ENCODE measurements at places on chromosomes 6 and 20.

DNA sequence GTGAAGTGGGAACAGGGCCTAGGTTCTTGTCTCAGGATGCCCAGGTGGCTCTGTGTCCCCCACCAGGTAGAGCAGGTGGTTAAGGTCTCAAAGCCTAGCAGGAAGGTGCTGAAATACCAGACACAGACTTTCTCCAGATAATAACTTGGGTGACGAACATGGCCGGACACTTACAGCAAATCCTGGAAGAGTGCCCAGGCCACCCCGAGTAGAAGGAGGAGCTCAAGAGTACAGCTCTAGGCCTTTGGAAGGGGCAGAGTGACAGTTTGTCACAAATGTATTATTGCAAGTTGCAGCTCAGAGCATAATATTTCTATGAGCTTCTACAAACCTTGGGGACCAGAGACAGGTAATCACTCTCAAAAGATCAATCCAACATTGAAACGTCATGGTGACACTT is 251.6 kb upstream of the SOX4 start:
- DNase-seq, result no peak

- no peak for DNase-seq
These were observed 704.2 kb upstream of the MAP3K7 start for GRCh38 chr6:91291071-91291470.

DNA sequence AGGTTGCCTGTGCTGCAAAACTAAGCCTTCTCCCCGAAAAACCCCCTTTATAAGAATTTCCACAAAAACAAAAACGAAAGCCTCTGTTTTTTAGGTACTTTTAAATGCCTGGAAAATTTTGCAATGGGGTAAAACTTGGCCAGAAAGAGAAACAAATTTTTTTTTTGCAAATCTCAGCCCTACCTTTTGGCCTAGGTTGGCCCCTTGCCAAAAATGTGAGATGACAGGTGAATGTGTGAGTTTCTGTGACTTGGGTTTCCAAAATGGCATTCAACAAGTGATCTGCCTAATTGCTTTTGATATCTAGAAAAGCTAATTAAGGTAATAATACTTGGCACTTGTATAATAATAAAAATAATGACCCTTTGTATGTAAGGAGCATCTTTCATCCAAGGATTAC is 48.4 kb downstream of the MAFB start:
- no peak for DNase-seq

DNA sequence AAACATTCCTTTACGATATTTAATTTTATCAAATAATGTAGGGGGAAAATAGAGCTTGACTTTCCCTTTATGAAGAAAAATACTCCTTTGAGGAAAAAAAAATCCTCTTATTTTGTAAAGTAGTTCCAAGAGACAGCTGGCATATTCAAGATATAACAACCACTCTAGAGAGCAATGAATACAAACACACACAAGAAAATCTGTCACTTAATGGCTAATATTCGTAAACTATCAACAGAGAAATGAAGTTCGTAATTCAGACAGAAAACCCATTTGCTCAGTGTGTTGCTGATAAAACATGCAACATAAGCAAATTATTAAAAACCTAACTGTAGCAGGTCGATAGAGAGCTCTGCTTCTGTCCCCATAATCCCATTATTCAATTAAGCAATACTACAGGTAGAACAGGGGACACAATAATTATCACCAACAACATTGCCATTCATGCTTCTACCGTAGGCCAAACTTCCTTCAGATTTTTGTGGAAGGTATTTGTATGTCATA is 714.4 kb upstream of the MARCKS start:
- DNase-seq, result no peak

DNA sequence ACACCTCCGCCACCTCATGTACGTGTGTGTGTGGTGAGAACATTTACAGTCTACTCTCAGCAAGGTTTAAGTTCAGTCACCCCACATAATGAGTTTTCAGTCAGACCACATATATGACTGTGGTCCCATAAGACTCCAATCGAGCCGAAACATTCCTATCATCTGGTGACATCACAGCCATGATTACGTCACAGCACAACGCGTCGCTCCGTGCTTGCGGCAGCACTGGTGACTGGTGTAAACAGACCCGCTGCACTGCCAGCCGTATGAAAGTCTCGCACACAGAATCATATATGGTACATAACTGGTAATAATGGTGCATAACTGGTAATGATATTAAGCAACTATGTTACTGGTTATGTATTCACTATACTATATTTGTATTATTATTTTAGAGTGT is 150.7 kb downstream of the DLL1 start:
- no peak for DNase-seq

GRCh38 chr20:49034070-49034732 is 11.9 kb upstream of the CSE1L start:
- DNase-seq, result no peak

- no peak for DNase-seq
These were observed 32.9 kb upstream of the LGSN start for GRCh38 chr6:63352544-63353285.

- DNase-seq, result peak; percentile 20
These were observed 1.7 kb downstream of the SOD2 start for GRCh38 chr6:159691133-159691962.

DNA sequence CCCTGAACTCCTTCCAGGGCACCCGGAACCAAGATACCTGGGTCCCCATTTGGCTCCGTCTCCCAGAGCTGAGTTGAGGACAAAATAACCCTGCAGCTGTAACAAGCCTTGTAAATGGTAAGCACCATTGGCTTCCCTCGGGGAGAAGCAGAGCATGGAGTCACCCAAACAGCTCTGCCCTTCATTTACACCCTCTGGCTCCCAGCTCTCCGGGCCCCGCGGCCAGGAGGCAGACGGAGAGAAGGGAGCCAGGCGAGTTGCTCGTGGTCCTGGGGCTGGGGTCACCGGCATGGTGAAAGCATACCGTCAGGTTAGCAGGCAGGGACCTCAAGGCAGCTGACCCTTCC is 2.1 kb downstream of the TFEB start:
- DNase-seq, result no peak

- DNase-seq, result no peak
These were observed 8.4 kb downstream of the CYP21A2 start for GRCh38 chr6:32046450-32047083.

DNA sequence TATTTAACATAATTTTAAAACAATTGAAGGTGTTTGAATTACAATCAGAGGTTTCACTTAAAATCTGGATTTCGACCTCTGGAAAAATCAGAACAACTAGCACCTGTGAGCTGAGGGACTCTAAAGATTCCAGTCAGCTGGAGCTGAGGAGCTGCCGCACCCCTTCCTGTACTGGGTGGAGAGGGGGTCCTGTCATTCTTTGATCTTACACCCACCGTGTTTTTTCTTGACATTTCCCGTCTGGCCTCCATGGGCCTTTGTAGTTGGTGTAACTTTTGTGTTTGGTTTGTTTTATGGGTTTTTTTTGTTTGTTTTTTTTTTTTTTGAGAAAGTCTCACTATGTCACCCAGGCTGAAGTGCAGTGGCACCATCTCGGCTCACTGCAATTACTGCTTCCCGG is 17.2 kb downstream of the ARFGEF2 start:
- DNase-seq, result no peak

DNA sequence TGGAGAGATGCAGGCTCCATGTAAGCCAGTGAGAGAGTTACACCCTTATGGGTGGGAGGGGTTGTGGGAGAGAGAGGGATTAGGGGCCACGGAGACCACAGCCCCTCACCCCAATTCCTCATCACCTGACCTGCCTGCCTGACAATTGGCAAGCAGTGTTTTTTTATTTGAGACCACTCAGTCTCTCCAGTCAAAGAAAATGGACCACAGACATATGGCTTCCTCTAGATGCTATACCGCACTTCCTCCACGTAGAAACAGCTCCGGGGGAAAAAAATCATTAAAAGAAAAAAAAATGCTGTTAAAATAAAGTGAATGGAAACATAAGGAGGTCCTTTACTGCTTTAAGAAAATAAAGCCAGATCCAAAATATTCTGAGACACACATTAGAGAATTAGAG is 152.7 kb downstream of the MYLK4 start:
- no peak for DNase-seq

- DNase-seq, result no peak
These were observed 520.9 kb downstream of the CD83 start for GRCh38 chr6:14638435-14638905.

GRCh38 chr6:143539734-143540133 is 28.2 kb upstream of the FUCA2 start:
- no peak for DNase-seq

GRCh38 chr6:134689641-134690040 is 260.3 kb downstream of the ALDH8A1 start:
- DNase-seq, result no peak

- no peak for DNase-seq
These were observed 124.9 kb upstream of the EDN1 start for GRCh38 chr6:12165297-12165696.
